Activated CD8-positive, alpha-beta memory T cell treated with anti-CD3 and anti-CD28 coated beads for 4 hours (primary cell): ENCODE measurements at places on chromosomes 6 and 20.
A peak's percentile ranks its signal among the peaks of the same experiment; 100 is the strongest.

DNA sequence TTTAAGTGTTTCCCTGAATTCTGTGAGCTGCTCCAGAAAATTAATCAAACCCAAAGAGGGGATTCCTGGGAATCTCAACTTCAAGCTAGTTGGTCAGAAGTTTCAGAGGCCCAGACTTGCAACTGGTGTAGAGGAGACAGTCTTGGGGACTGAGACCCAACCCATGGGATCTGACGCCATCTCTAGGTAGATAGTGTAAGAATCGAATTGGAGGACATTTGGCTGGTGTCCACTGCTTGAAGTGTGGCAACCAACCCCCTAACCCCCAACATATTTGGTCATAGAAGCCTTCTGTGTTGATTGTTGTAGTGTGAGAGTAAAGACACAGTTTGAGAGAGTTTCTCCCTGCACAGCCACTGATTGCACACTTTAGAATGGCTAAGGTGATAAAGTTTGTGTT, 103.5 kb upstream of the CARMIL1 start:
- DNase-seq = no peak

DNA sequence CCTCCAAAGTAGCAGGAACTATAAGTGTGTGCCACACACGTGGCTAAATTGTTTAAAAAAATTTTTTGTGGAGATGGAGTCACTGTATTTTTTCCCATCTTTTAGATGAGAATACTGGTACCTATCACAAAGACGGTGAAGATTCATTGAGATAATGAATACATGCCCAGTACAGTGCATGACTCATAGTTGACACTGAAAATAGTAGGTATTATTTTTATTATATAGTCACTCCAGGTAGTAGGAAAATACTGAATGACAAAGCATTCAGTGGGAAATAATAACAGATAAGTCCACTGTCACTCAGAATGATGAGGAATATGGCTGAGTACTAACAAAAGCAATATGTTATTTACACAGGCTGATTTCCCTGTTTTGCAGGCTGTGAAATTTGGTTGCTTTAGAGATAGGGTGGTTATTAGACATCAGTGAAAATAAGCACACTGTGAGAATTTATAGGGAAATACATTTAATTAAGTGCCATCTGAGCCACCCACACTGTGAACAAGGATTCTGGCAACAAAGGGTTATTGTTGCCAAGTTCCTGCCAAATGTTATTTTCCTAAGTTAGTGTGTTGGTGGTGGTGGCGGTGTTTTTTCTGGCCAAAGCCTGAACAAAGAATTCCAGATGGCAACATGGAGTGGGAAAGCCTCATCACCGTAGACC, 129.8 kb upstream of the FOXQ1 start:
- no peak for DNase-seq

DNA sequence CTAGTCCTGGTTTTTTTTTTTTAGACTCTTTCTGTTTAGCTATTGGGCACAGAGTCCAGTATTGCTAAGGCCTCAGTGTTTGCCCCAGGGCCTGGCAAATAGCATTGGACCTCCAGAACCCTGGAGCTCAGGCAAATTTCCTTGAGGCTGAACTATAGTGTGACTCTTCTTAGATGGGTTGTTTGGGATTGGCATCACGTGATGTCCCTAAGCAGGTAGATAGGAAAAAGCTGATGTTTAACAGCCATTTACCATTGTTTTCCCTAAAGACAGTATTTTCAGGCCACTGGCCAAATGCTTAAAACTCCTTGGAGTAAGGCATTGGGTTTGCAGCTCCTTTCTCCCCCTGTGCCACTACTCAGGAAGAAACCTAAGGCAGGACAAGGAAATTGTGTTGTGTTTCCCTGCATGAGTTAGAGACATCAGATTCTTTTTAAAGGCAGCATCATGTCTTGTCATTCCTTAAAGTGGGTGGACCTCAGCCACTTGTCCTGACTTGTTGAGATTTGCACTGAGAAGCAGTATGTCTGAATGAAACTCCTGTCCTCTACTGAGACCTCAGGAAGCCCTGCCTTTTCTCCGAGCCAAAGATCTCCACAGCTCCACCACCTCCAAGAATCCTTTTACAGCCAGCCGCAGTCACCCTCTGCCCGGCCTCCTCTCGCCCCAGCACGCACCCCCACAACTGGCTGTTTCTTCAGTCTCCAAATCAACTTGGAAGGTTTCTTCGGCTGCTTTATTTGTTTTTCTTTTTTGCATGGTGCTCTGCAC, 46.2 kb upstream of the RNF144B start:
- no peak for DNase-seq

DNA sequence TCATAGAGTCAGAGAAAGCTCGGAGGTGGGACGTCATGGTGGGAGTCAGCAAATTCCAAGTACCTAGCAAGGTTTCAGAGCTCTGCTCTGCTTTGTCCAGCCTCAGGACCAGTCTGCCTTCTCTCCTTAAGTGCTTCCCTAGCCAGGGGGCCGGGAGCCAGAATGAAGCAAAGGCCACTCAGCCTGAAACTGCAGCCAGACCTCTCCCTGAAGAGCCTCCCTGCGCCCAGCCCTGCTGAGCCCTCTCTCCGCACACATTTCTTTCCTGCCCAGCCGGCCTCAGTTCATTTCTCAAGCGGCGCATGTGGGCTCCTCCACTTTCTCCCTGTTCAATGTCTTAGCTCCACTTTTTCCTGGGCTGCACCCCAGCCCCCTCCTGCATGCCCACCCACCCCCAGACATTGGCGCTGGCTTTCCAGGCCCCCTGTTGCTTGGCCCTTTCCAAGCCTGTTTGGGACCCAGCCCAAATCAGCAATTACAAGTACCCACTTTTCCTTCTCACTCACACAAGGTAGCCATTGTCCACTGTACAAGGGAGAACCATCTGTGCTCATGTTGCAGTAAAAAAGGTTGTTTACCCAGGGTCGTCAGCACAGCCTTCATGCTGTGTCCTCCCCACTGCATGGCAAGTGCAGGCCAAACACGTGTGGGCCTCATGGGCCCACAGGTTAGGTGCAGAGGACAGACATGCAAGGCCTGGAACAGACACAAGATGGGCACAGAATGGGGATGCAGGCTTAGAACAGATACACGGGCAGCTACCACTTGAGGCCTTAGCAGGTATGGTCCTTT, 147.1 kb downstream of the MRPL14 start:
- no peak for DNase-seq

- DNase-seq = no peak
Observed at GRCh38 chr20:24999568-24999967, 7.0 kb upstream of the APMAP start.

DNA sequence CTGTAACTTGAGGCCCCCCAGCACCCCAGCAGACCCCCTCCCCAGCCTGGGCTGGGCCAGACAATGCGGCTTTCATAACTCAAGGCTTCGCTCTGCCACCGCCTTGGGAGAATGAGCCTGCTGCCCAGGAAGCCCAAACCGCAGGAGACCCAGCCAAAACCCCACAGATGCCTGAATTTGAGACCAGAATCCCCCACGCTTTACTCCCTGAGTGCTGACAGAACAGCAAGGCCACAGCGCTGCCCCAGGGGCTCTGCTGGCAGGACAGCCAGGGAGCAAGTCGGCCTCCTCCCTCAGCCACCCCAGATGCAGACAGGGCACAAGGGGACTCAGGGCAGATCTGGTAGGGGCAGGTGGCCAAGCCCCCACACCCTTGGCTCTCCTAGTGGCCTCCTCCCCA, 2.2 kb downstream of the MDFI start:
- DNase-seq = no peak

GRCh38 chr6:54366667-54367327, 58.6 kb downstream of the TINAG start:
- DNase-seq = no peak

DNA sequence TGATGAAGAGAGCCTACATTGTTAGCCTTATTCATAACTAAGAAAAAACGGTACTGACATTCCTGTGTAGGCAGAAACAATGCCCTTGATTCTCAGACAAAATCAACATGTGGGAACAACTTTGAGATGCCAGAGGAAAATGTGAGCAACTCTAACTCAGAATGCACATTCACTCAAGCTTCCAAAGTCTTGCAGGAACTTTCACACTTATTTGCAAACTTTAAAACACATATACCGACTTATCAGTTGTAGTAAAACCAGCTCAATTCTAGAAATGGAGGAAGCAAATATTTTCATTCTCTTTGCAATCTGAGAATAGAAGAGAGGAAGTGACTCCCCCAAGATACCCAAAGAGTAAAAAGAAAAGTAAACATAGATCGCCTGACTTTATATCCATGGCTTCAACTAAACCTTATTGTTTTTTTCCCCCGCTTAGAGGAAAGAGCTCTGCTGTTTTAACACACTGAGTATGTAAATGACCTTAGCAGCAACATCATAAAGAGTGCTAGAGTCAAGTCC, 117.6 kb downstream of the EPB41L2 start:
- no peak for DNase-seq

DNA sequence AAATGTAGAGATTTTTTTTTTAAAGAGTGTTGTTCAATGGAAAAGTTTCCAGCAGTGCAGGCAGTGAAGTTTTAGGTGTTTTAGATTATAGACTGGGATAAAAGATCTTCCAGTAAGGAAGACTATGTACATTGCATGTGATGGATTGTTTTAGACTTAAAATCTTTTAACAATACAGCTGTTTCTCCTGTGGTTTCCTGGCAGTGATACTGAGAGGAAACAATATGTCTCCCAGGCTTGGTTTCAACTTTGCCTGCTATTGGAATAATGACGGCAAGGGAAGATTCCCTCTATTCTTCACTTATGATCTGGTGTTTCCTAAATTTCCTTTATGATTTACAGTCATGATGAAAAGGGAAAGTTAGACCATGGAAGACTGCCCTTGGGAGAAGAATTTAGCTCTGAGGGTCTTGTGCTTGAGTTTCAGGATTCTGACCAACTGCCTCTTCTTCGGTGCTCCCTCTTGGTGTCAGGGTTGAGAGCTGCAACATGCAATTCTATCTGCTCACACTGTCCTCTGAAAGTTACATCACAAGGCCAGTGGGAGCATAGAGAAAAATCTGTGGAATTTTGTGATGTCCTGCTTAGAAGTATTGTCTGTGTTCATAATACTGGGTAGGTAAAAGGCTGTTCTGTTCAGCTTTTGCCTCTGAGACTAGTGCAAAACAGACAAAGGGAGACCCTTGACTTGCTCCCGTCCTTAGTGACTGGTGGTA, 262.8 kb upstream of the MAN1A1 start:
- no peak for DNase-seq

GRCh38 chr20:23150304-23151007, 64.3 kb upstream of the CD93 start:
- DNase-seq = no peak

- no peak for DNase-seq
Observed at GRCh38 chr6:128256095-128256494, 264.3 kb downstream of the PTPRK start.

GRCh38 chr6:45586216-45587171, 208.8 kb upstream of the SUPT3H start:
- DNase-seq = peak; percentile 2

GRCh38 chr6:163748886-163749285, 334.4 kb downstream of the QKI start:
- DNase-seq = no peak

DNA sequence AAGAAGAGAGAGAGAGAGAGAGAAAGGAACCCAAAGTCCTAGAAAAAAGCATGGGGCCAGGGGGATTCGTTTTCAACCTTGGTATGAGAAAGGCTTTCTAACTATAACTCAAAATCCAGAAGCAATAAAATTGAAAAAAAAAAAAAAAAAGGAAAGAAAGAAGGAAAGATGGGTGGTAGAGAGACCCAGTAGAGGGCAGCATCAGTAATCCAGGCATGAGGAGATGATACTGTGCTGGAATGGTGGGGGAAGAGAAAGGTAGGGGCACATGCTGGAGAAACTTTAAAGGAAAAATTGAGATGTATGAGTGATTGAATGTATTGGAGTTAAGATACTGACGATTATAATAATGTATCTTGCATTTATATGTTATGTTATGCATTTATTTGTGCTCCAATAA, 1040.7 kb upstream of the FLRT3 start:
- no peak for DNase-seq

DNA sequence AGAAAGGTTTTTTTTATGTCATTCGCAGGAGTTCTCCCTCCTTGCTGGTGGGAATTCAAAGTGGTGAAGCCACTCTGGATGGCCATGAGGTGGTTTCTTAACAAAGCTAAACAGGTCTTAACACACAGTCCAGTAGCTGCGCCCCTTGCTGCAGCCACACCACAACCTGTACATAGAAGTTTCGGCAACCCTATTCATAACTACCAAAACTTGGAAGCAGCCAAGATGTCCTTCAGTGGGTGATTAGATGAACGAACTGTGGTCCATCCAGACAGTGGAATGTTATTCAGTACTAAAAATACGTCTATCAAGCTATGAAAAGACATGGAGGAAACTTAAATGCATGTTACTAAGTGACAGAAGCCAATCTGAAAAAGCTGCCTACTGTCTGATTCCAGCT, 78.9 kb downstream of the FAM120B start:
- DNase-seq = no peak

- DNase-seq = no peak
Observed at GRCh38 chr6:89034586-89035251, 45.8 kb upstream of the PNRC1 start.

DNA sequence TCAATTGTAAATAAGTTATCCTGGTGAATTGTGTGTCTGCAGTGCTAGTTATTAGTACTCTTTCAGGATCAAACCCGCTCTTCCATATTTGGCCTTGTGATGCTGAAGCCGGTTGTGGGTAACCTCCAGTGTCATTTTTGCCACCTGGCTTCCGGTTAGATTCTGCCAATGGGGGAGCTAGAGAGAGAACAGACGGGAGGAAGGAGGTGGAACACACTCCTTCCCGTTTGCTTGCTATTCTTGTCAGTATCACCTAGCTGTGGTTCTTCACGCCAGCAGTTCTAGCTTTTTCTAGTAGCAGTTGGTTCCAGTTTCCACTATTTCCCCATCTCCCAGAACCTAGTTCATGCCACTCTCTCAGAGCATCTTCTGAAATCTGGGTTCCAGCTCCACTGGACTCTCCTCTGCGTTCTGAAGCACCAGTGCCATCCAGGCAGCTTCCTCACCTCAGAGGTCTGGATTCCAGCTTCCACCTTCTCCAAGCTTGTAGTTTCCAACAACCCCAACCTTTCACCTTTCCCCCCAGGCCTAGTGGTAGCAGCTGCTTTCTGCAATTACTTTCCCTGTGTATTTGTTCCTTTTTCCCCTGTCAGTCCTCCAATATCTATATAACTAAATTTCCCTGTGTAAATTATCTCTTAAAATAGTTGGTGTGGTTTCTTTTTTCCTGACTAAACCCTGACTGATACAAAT, 46.9 kb upstream of the LOC128125822 start:
- no peak for DNase-seq

DNA sequence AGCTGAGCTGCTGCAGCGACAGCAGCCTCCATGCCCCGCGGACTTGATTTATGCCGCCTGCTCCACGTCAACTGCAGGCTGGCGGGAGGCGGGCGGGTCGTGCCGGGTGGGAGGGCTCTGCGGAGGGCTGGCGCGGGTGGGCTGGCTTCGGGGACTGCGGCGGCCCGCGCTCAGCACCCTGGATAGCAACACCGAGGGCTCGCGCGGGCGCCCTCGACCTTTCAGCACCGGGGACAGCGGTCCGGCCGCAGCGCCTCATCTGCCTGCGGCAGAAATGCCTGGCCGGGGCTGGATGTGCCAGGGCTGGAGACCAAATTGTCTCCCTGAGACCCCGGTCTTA, 792 bp downstream of the SNAP25 start:
- peak; percentile 16 for DNase-seq
